ENCODE measurements at places on chromosomes 2 and 18. TPM values are rescaled to one million over a fixed set of nuclear protein-coding genes. Genes with fewer than 3 reads are reported as not detected.

- peak; percentile 15 for DNase-seq
These were observed 225.8 kb upstream of the SIX3 start for GRCh38 chr2:44715671-44716081.

ACADL gene
- total RNA-seq: 0.32 TPM

SP5 gene
- not detected for total RNA-seq

GRCh38 chr18:54316071-54316820, 41.4 kb downstream of the STARD6 start:
- DNase-seq: no peak

- no peak for DNase-seq
These were observed 35.9 kb upstream of the MGAT5 start for GRCh38 chr2:134217924-134218323.

CD8B gene
- not detected for total RNA-seq

IL1RN gene
- not detected for total RNA-seq

SLC9A2 gene
- 19.3 TPM for total RNA-seq
